ENCODE measurements at places on chromosomes 5 and 9.
A peak's percentile ranks its signal among the peaks of the same experiment; 100 is the strongest.

DNA sequence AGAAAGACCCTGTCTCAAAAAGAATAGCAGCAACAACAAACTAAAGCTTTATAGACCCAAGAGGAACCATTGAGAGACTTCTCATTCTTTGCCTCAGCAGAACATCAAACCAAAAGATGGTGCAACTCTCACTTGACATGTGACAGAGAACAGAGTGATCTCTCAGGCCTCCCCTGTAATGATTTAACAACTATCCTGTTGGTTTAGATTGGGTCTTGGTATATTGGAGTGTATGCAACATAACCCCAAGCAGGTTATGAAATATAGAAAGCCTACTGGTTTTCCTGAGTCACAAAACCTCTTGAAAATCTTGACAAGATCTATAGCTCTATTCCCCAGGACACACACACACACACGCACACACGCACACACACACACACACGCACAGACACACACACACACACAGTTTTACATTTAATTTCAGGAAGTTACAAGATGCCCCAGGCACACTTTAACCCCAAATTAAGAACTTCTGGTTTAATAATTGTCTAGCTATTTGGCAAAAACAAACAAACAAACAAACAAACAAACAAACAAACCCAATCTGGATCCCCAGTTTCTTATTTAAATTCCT, 6.5 kb upstream of the FGF1 start:
- DNase-seq, result no peak

- no peak for DNase-seq
Observed at GRCh38 chr5:92678640-92679039, 902.4 kb downstream of the NR2F1-AS1 start.

DNA sequence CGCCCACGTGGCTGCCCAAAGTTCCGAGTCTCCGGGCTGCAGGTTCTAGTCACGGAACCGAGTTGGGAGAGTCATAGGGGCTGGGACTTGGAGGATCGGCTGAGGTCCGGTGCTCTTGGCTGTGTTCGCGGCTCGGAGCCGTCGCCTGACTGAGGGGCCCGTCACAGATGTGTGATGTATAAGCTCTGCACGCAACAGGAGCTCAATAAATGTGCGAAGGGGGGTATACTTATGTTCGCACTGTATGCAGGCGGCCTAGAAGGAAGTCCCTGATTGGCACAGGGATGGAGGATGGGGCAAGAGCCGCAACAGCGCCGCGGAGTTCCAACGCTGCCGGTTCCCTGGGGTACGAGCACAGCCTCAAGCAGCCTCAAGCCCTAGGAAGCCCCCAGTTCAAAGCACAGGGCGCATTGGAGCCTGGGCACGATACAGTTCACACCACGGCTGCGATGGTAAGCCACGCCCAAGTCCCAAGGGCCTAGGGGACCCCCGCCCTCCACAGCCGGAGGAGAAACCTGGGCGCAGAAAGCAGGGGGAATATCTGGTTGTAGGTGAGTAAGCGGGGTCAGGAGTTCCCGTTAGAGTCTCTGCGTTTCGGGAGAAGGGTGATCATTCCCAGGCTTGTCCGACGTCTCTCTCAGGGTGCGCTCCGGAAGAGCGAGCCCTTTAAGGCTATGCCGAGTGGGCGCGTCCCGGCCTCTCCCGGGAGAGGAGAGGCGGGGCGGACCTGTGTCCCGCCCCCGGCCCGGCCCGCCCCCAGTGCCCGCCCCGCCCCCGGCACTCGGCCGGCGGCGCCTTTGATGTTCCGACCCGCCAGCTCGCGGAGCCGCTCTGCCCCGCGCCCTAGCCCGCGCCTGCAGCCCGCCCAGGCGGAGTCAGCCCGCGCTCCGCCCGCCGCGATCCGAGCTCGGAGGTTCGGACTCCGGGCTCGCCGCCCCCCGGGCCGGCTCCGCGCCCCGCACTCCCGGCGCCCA, at the start of gene TCF7:
TCF7 (plus strand) TSS at position 780 of the 974 bp plus-strand sequence. CDS start 226 bp downstream, outside the sequence.
- peak; percentile 83 for DNase-seq

GRCh38 chr9:80873861-80874260, 815.5 kb downstream of the TLE1 start:
- no peak for DNase-seq

- no peak for DNase-seq
Observed at GRCh38 chr5:137144656-137145055, 354.5 kb downstream of the SPOCK1 start.

GRCh38 chr9:37042421-37042820, 8.4 kb upstream of the PAX5 start:
- DNase-seq, result no peak

DNA sequence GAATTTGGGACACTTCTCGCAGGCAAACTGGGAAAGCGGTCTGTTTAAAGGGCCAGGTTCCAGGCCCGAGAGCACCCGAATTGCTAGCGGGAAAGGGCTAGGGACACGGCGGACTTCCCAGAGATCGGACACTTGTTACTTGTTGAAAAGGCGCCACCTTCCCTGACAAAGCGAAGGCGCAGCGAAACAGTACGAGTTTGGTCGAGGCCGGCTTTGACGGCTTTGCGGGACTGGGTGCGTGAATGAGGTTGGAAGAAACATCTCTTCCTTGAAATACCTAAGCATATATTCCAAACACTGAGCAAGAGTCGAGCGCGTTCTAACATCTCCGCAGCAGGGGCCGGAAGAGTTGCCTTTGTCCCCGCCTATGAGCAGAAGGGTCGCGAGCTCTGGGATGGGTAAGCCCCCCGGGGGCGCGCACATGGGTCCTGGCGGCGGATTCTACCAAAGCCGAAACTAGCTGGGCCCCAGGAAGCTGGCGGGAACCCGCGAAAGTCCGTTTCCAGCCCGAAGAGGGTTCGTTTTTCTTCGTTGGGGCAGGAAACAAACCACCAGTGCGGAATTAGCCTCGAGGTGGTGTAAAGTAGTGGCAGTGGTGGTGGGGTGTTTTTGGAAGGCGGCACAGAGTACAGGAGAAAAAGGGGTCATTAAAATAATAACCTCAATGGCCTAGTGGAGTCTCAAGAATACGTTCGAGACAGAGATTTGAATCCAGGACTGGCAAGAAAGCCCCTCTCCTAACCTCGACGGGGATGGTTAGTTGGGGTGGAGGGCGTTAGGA, 1.5 kb downstream of the GDNF start:
- DNase-seq, result no peak

DNA sequence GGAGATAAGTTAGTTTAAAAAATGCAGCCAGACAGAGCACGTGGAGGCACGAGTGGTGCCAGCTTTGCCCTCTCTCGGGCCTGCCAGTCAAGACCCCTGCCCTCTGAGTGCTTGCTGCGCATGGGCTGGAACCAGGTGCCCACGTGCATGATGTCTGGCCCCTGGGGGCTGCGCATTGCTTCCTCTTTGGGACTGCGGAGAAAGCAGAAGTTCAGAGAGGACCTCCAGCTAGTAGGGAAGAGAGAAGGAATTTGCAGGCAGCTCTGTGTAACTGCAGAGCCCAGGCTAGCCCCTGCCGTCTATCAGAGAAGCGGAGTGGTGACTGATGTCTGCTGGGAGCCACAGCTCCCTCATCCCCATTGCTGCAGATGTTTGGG, 9.7 kb upstream of the RNU6ATAC start:
- DNase-seq, result no peak

DNA sequence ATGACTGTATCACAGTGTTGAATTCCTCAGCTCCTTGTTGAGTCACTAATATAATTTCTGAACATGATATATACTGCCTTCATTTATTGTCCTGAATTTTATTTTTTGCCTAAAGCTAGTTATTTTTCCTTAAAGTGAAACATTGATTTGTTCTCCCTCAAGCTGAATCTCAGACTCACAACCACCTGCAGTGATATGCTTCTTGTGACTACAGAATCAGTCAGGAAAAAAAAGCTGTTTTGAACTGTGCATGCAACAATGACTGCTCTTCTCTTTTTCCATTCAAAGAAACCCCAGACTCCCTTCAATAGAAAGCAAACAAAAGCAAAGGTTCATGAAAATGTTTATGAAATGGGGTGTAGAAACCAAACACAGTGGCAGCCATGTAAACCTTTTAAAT, 470.2 kb upstream of the CHD1 start:
- no peak for DNase-seq

GRCh38 chr9:91341258-91341746, 20.4 kb downstream of the AUH start:
- no peak for DNase-seq

- no peak for DNase-seq
Observed at GRCh38 chr5:78824831-78825281, 160.3 kb downstream of the ARSB start.

DNA sequence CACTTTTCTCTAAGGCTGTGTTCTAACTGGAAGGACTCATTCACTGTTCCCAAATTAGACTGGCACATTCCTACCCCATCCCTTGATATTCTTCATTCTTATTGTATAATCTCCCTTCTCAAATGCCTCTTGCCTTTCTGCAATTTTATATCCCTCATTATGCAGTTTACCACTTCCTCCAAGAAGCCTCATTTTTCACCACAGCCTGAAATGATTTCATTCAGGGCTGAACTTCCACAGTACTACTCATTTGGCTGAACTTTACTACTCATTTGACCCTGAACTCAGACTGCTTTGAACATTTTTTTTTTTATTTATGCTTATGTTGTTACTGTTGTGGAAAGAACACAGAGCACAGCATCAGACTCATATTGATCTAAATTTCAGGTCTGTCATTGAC, 32.7 kb downstream of the GRIA1 start:
- no peak for DNase-seq

DNA sequence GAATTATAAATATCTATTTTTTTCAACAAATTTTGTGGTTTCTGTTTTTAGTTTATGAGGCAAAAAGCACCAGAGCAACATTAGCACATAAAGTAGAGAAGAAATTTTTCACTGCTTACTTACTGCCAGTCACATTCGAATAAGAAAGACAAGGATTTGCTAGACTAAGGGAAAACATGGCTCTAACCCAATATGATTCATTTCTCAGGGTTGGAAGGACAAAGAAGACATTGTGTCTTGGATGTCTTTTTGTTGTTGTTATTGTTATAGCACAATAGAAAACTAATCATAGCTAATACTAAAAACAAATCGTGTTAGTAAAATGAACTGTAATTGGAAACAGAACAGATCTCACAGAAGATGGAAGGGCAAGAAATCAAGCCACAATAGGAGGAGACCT, 90.9 kb upstream of the SLCO6A1 start:
- no peak for DNase-seq

- DNase-seq, result peak; percentile 6
Observed at GRCh38 chr5:102561894-102562760, 63.3 kb upstream of the SLCO6A1 start.

- no peak for DNase-seq
Observed at GRCh38 chr9:97591535-97591934, 41.6 kb downstream of the TSTD2 start.

DNA sequence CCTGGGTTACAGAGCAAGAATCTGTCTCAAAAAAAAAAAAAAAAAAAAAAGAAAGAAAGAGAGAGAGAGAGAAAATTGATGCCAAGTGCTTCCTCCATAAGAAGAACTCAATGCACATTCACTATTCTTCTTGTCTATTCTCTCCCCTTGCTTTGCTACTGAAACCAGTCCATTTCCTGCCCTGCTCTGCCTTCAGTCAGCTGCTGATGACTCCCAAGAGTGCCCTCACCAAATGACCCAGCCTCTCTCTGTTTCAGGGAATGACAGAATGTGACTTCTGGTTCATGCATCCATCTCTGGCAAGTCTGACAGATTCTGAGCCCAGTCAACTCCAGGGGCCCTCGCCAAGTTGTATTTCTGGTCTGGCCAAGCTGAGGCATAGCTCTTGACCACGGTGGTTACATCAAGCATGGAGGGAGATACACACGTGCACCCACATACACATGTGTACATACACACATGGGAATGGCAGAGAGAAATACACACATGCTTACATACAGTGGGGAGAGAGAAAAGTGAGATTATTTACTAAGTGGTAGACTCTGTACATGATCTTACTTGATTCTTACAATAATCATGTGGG, 106.2 kb downstream of the NSG2 start:
- DNase-seq, result no peak

DNA sequence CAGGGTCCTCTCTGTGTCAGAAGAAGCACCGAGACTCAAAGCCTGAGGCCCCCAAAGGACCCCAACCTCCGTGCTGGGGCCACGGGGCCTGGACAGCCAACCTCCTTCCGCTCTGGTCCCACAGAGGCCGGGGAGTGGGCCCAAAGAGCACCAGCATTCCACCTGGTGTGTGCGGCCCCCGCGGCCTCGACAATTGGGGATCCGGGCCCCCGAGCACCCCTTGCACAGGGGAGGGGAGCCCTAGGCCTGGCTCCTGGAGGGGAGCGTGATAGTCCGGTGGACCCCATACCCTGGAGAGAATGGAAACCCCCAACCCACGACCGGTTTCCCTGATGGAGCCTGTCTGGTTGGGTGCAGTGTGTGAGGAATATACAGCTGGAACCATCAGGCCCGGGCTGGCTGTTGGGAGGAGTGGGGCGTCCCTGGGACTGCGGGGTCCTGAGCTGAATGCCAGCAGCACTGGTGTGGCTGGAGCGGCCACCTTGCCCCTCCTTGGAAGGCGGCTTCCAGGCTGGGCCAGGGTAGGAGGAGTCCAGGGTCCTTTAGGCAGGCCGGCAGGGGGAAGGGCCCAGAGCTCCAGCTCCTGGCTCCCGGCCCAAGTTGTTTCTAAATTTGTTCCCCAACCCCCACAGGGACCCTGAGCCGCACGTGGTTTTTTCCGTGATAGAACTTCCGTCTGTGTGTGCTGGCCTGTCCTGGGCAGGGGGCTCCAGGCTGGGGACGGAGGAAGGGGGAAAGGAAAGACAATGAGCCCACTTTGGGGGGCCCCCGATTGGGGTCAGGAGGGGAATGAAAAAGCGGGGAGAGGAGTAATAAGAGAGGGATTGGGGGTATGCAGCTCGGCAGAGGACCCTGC, 825 bp upstream of the TOR4A start:
- DNase-seq, result no peak

- DNase-seq, result no peak
Observed at GRCh38 chr9:133963166-133963565, 29.0 kb downstream of the VAV2 start.

DNA sequence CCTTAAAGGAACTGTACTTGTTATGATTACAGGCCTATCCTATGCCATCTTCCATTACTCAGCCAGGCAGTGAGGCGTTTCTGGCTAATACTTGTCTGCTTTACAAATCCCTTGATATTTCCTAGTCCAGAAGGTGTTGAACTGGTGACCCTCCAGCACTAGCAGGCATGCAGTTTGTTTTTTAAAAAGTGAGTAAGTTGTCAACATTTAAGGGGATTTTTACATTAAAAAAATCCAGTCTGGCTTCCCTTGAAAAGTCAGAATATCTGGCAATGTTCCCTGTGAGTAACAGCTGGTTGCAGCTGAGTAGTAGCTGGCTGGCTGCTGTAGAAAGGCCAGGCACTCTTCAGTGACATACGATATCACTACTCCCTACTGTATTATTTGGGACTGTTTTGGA, 21.8 kb downstream of the GRIN3A start:
- no peak for DNase-seq

Data from activated naive CD8-positive, alpha-beta T cell treated with anti-CD3 and anti-CD28 coated beads for 36 hours (primary cell).